ENCODE measurements at places on chromosomes 2 and 18.

DNA sequence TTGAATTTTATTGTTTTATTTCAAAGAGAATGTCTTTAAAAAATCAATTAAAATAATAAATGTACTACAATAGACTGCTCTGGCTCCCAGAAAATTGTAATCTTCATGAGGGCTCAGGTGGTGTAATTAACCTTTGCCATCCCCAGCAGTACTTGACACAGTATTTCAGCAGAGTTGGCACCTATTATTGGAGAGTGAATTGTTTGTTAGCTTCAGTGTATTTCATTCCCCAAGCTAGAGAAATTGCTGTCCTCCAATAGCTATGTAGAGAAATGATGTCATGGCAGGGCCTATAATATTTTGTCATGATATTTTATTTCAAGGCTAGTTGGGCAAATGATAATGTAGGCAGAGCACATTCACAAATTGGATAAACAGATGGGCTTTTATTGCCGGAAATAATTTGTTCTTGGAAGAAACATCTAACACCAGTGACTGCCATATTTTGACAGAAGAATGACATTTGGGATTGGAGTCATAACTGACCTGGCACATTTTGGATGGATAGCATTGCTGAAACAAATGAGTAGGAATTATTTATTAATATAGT, 712.0 kb upstream of the NXPH2 start:
- H3K4me1 ChIP-seq, result no peaks in the 10 kb centered on the region
- H3K27ac ChIP-seq, result no peak overlapping the region
- H3K27me3 ChIP-seq, result no peaks in the 10 kb centered on the region
- DNase-seq, result no peak
- H3K36me3 ChIP-seq, result no peaks in the 10 kb centered on the region

DNA sequence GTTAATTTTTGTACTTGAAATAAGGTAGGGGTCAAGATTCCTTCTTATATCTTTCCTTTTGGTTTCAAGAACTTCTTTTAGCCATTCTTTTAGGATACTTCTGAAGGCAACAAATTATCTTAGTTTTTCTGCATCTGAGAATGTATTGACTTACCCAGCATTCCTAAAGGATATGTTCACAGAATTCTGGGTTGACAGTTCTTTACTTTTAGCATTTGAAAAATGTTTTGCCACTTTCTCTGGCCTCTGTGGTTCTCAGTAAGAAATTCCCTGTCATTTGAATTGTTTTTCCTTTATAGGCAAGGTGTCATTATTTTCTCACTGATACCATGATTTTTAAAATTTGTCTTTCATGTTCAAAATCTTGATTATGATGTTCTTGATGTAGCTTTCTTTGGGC, 162.4 kb downstream of the GALNT1 start:
- H3K27ac ChIP-seq, result no peak overlapping the region
- peaks cover 17% of the 10 kb centered on the region for H3K27me3 ChIP-seq
- H3K36me3 ChIP-seq, result no peaks in the 10 kb centered on the region
- H3K4me1 ChIP-seq, result no peaks in the 10 kb centered on the region
- no peak for DNase-seq
- H3K4me3 ChIP-seq, result no peak overlapping the region

GRCh38 chr2:119837759-119838158, 78.0 kb downstream of the PTPN4 start:
- H3K36me3 ChIP-seq, result peaks cover 4% of the 10 kb centered on the region
- no peaks in the 10 kb centered on the region for H3K27me3 ChIP-seq
- H3K4me1 ChIP-seq, result peaks cover 31% of the 10 kb centered on the region
- no peak overlapping the region for H3K27ac ChIP-seq
- no peak for DNase-seq

GRCh38 chr2:230840301-230840700, 24.4 kb upstream of the ITM2C start:
- no peaks in the 10 kb centered on the region for H3K4me1 ChIP-seq
- H3K27me3 ChIP-seq, result peaks cover 25% of the 10 kb centered on the region
- H3K36me3 ChIP-seq, result peaks cover 8% of the 10 kb centered on the region
- no peak for DNase-seq
- no peak overlapping the region for H3K27ac ChIP-seq

- peaks cover 23% of the 10 kb centered on the region for H3K4me1 ChIP-seq
- H3K27ac ChIP-seq, result no peak overlapping the region
- no peak overlapping the region for H3K4me3 ChIP-seq
- peaks cover 52% of the 10 kb centered on the region for H3K27me3 ChIP-seq
These were observed 4.3 kb downstream of the EPHA4 start for GRCh38 chr2:221567809-221568208.

DNA sequence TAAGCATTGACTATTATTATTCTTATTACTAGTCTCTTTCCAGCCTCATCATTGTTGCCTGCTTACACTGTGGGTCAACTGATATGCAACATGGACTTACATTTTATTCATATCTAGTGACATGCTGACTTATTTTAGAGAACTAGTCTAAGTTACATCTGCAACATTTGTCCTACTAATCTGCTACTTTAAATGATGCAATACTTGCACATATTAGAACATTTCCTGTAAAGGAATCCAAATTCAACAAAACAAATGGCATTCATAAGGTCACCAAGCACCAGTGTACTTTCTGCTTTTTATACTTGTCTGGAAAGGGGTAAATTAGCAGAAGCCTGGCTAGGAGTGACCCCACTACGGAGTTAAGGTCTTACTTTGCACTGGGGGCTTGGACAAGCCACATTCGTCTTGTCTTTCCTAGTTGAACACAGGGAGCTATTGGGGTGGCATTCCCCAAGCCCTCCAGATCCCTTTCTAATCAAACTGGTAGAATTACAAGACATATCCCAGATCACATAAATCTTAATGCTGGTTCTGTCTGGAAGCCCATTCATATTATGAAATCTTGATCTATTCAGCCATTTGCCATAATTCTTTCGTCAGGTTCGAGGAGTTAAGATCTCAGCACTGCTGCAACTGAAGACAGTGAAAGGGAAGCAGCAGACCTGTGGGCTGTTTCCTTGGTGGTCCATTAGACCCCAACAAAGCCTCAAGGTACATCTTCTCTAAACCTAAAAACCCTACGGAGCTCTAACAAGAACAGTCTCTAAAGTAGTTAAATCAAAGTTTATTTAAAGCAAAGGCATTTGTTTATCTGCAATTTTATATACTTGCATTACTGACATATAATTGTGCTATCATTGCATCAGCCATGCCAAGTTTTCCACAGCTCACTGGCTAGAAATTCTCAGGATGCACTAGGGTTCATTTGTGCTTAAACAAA, 49.9 kb upstream of the RTN4 start:
- no peak overlapping the region for H3K4me3 ChIP-seq
- no peaks in the 10 kb centered on the region for H3K27me3 ChIP-seq
- peaks cover 4% of the 10 kb centered on the region for H3K4me1 ChIP-seq
- no peak for DNase-seq
- H3K27ac ChIP-seq, result no peak overlapping the region

DNA sequence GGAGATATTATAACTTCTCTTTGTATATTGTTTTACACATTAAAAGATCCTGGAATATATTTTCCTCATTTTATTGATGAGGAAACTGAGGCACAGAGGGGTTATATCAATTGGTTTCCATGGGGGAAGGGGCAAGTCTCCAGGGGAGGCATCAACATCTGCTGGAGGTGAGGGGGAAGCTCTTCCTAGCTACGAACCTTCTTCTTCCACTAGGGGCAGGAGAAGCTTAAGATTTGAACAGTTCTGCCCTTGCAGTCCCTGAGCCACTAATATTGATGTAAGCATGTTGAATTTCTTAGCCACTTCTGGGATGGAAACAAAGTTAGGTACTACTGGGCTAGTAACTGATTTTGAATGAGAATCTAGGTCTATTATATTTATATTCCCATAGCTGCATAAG, 140.1 kb upstream of the AQP4 start:
- H3K36me3 ChIP-seq, result no peaks in the 10 kb centered on the region
- H3K4me3 ChIP-seq, result no peak overlapping the region
- no peak overlapping the region for H3K27ac ChIP-seq
- no peak for DNase-seq

- no peak overlapping the region for H3K4me3 ChIP-seq
- H3K27ac ChIP-seq, result no peak overlapping the region
- H3K27me3 ChIP-seq, result peaks cover 13% of the 10 kb centered on the region
These were observed 112.3 kb downstream of the MEP1B start for GRCh38 chr18:32301976-32302743.

DNA sequence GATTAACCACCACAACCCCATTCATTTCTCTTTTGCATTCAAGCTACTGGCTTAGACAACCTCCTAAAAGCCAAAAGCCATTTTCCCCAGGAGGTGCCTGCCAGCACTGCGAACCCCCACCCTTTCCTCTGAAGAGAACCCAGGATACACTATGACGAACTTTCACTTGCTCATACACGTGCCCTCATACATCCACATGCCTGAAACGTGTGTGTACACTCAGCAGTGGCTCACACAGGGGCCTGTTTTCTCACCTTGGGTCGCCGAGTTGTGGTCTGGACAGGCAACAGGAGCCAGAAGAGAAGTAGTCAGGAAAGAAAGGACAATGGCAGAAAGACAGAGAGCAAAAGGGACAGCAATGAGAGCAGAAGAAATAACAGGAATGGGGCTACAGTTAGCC, 7.4 kb downstream of the DCTN1 start:
- H3K36me3 ChIP-seq, result peaks cover 16% of the 10 kb centered on the region
- no peaks in the 10 kb centered on the region for H3K27me3 ChIP-seq
- peaks cover 17% of the 10 kb centered on the region for H3K4me1 ChIP-seq

GRCh38 chr2:28661589-28662001, 90.0 kb upstream of the PPP1CB start:
- no peak for DNase-seq
- H3K4me3 ChIP-seq, result no peak overlapping the region
- no peaks in the 10 kb centered on the region for H3K4me1 ChIP-seq
- H3K27me3 ChIP-seq, result peaks cover 9% of the 10 kb centered on the region
- H3K27ac ChIP-seq, result no peak overlapping the region

GRCh38 chr2:46460241-46460921, 19.0 kb upstream of the TMEM247 start:
- DNase-seq, result no peak
- H3K27me3 ChIP-seq, result no peaks in the 10 kb centered on the region
- no peaks in the 10 kb centered on the region for H3K36me3 ChIP-seq
- no peak overlapping the region for H3K4me3 ChIP-seq
- no peak overlapping the region for H3K27ac ChIP-seq
- H3K4me1 ChIP-seq, result peaks cover 18% of the 10 kb centered on the region

DNA sequence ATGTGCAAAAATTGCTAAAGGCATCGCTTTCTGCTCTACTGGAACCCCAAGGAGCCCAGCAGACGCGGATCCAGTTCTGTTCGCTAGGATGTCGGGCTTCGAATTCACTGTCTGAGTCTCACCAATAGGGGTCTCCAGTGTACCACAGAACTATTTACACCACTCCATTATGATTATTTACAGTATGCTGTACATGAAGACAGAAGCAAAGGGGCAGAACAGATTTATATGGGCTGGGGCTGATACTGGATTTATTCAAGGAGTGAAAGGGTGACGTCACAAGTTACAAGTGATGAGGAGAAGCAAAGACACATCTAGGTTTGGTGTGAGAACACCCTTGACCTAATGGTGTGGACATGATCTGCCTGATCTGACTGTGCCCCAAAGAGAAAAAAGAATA, 185.3 kb upstream of the ATP5MC3 start:
- no peak overlapping the region for H3K4me3 ChIP-seq
- DNase-seq, result peak; percentile 4
- H3K27me3 ChIP-seq, result peaks cover 26% of the 10 kb centered on the region
- no peak overlapping the region for H3K27ac ChIP-seq

GRCh38 chr2:65608916-65609315, 176.5 kb upstream of the SPRED2 start:
- DNase-seq, result no peak
- no peaks in the 10 kb centered on the region for H3K36me3 ChIP-seq
- no peaks in the 10 kb centered on the region for H3K27me3 ChIP-seq
- no peak overlapping the region for H3K4me3 ChIP-seq

- no peak overlapping the region for H3K27ac ChIP-seq
- DNase-seq, result no peak
- peaks cover 7% of the 10 kb centered on the region for H3K27me3 ChIP-seq
- no peaks in the 10 kb centered on the region for H3K4me1 ChIP-seq
- H3K36me3 ChIP-seq, result no peaks in the 10 kb centered on the region
- H3K4me3 ChIP-seq, result no peak overlapping the region
These were observed 351.0 kb downstream of the PIK3C3 start for GRCh38 chr18:42305869-42306593.

GRCh38 chr2:45681675-45682074, 30.2 kb downstream of the PRKCE start:
- no peak overlapping the region for H3K27ac ChIP-seq
- H3K4me3 ChIP-seq, result no peak overlapping the region
- H3K4me1 ChIP-seq, result peaks cover 69% of the 10 kb centered on the region
- no peaks in the 10 kb centered on the region for H3K27me3 ChIP-seq

DNA sequence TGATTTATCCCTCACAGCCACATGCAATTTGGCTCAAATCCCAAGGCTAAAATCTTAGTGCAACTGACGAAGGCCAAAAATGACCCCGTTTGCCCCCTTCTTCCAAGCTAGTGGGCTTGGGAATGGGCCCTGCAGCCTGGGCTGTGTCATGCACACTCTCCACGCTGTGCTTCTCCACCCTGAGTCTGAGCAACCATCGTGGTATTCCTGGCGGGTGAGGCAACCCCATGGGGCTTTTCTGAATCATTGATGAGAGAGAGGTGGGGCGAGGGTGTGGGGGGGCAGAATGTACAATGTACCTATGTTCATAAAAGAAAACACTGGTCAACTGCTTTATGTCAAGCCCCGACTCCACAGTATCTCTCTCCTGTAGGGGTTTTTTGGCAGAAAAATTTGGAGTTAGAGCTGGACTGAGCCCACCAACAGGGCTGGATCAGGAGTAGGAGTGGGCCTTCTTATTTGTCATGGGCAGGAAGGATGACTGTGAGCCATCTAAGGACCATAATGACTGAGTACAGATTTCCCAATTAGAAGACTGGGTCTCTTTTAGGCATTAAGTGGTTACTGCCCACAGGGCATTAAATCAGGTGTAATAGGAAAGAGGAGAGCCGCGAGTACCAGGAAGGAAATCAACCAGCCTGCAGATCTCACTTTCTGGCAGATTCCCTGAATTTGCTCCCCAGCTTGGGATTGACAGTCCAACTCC, 8.9 kb downstream of the SULT1C2 start:
- no peak overlapping the region for H3K4me3 ChIP-seq
- no peak for DNase-seq
- no peaks in the 10 kb centered on the region for H3K4me1 ChIP-seq
- H3K27me3 ChIP-seq, result peaks cover 5% of the 10 kb centered on the region

- peak; percentile 12 for DNase-seq
- peak overlapping the region; percentile 74 for H3K4me3 ChIP-seq
- H3K27ac ChIP-seq, result peak overlapping the region; percentile 4
These were observed 129.0 kb downstream of the EVA1A start for GRCh38 chr2:75431763-75432162.

GRCh38 chr2:121245120-121245820, 39.7 kb downstream of the TFCP2L1 start:
- H3K27me3 ChIP-seq, result peaks cover 9% of the 10 kb centered on the region
- no peak overlapping the region for H3K27ac ChIP-seq
- no peak overlapping the region for H3K4me3 ChIP-seq
- H3K4me1 ChIP-seq, result no peaks in the 10 kb centered on the region

GRCh38 chr18:76459687-76460350, 35.2 kb downstream of the ZNF516 start:
- H3K27me3 ChIP-seq, result no peaks in the 10 kb centered on the region
- no peaks in the 10 kb centered on the region for H3K36me3 ChIP-seq
- H3K27ac ChIP-seq, result no peak overlapping the region
- no peak overlapping the region for H3K4me3 ChIP-seq
- peaks cover 11% of the 10 kb centered on the region for H3K4me1 ChIP-seq

GRCh38 chr2:199115169-199115568, 342.6 kb downstream of the SATB2 start:
- H3K27me3 ChIP-seq, result no peaks in the 10 kb centered on the region
- no peaks in the 10 kb centered on the region for H3K4me1 ChIP-seq
- H3K4me3 ChIP-seq, result no peak overlapping the region
- H3K27ac ChIP-seq, result no peak overlapping the region
- no peak for DNase-seq

- H3K4me1 ChIP-seq, result peaks cover 20% of the 10 kb centered on the region
- no peak for DNase-seq
- H3K4me3 ChIP-seq, result no peak overlapping the region
- H3K27me3 ChIP-seq, result no peaks in the 10 kb centered on the region
These were observed 197.8 kb downstream of the MEMO1 start for GRCh38 chr2:31813016-31813415.
